ENCODE measurements at places on chromosomes 12 and 14. TPM values are rescaled to one million over a fixed set of nuclear protein-coding genes. Genes with fewer than 3 reads are reported as not detected.

MORN3 gene
- 0.88 TPM for total RNA-seq

SPX gene
- total RNA-seq = 33.4 TPM

PRORP gene
- total RNA-seq = 22.8 TPM

IL23A gene
- total RNA-seq = 0.32 TPM

RHNO1 gene
- 32.1 TPM for total RNA-seq

AVPR1A gene
- not detected for total RNA-seq

MSI1 gene
- 0.29 TPM for total RNA-seq

DNA sequence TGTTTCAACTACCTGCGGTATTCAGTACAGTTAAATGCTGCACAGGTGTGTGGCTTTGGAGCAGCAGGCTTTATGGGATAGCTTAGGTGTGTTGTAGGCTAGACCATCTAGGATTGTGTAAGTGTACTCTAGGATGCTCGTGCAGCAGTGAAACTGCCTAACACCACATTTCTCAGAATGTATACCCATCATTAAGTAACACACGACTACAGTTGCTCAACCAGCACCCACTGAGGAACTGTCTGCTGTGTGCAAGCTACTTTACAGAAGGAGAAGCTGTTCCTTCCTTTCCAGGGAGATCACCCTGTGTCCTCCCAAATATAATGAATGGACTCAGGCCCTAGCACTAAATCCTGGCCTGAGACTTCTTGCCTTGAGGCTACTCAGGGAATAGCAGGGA lies 94.8 kb downstream of the SLC24A4 start:
- no peak for DNase-seq

- DNase-seq = no peak
These were observed 604 bp downstream of the EEA1 start for GRCh38 chr12:92928421-92928961.

DNA sequence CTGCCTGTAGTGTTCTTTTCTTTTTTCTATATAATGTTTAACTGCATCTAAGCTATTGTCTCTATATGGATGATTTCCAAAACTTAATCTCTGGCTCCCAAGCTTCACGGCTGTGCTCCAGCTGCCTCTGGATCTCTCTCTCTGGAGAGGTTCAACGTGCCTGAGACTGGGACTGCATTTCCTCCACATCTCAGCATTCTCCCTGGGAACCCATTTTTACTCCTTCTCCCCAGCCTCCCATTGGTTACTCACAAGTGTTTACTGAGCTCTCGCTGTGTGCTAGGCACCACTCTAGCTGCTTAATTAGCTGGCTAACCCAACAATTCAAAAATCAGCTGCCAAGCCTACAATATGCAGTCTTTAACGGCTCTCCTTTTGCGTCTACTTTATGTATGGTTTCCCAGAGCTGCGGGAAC lies 34.7 kb downstream of the FBXL14 start:
- DNase-seq = no peak

DNA sequence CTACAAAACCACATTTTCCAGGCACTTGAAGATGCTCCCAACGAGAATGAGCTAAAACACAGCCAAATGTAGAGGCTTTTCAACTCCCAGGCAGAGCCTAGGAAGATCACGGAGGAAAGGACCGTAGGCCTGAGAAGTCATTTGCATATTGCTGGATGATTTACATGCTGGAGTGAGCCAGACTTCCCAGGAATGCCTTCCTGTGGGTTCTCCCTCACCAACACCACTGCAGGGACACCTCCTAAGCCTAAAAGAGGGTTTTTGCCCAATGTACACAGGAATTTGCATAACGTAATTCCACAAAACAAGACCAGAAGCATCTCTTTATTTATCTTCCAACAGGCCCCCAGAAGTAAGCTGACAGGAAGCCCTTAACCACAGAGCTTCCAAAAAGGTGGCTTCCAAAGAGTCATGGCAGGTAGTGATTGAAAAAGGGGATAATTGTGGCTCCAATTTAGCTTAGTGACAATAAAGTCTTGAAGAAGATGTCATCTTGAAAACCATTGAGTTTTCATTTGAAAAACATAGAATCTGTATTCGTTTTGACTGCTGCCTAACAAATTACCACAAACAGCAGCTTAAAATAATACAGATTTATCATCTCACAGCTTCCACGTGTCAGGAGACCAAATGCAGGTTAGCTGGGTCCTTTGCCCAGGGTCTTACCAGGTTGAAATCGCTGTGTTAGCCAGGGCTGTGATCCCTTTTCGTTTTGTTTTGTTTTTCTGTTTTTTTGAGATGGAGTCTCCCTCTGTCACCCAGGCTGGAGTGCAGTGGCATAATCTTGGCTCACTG lies 116.2 kb downstream of the EGLN3 start:
- no peak for DNase-seq

- DNase-seq = no peak
These were observed 23.1 kb upstream of the NID2 start for GRCh38 chr14:52091928-52092327.

GRCh38 chr14:76134231-76134630 lies 17.5 kb upstream of the GPATCH2L start:
- DNase-seq = no peak

DNA sequence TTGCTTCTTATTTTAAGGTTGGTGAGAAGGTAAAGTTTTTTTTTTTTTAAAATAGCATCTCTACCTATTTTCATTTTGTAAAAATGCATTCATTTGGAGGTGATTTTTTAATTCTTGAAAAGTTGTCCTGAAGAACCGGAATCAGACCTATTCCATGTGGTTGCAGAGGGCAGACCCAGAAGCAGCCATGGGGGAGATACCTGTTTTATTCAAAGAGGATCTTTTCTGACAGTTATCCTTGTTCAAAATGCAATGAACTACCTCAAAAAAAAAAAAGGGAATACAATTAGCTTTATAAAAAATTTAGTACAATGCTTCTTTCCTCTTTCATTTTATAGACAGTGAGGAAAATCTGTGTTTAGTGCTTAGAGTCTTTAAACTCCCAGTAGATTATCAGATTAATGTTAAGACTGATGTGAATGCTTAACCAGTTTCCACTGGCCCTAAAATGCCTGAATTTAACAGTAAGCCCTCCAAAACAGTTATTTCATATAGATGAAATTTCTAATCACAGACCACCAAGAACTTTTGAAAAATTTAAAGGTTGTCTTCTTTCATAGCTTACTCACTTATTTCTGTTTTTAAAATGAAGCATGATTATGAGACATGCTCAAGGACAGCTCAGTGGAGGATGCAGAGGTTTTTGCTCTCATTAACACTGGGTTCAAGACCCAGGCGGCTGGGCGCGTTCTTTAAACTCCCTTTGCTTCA lies 8.6 kb upstream of the NEMF start:
- DNase-seq = no peak

DNA sequence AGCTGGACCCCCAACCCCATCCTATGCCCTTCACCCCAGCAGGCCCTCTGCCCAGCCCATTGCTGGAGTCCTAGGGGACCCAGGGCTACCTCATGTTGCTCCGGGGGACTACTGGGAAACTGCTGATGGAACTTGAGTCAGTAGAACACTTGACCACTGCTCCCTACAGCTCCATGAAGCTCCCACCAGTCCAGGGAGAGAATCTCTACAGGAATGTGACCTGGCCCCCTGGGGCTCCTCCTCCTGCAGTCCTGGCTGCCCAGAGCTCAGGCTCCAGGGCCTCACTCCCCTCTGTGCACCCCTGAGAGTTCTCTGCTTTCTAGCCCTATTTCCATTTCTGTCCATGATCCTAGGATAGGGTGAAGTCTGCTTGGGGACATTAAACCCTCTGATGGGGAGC lies 10.8 kb upstream of the AQP2 start:
- DNase-seq = no peak

DNA sequence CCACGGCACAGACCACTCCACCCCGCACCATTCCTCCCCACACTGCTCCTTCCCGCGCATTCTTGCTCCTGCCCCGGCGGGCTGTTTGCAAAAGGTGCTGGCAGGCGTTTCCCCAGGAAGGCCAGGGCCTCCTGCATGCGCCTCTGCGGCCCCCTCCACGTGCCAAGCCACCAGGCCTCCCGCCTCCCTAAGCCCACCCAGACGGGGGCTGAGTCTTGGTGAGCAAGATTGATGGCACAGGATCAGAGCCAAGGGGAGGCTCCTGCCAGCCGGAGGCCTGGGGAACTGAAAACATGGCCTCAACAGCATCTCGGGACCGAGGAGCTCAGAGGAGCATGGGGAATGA lies 328.3 kb upstream of the DIO3 start:
- DNase-seq = no peak

DNA sequence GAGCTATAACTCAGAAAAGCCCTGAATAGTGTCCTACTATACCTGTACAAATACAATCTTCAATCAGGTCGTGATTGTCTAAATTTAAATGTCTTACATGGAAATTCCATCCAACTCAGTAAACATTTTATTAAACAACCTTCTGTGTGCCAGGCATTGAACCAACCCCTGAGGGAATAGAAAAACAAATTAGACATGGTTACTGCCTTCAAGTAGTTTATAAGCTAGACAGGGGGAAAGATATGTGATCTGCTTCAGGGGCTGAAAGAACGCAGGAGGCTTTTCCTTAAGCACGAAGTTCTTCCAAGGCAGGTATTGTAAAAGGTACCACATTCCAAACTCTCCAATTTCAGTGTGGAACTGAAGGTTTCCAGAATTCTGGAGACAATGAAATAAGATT lies 39.7 kb upstream of the STAB2 start:
- DNase-seq = no peak

DNA sequence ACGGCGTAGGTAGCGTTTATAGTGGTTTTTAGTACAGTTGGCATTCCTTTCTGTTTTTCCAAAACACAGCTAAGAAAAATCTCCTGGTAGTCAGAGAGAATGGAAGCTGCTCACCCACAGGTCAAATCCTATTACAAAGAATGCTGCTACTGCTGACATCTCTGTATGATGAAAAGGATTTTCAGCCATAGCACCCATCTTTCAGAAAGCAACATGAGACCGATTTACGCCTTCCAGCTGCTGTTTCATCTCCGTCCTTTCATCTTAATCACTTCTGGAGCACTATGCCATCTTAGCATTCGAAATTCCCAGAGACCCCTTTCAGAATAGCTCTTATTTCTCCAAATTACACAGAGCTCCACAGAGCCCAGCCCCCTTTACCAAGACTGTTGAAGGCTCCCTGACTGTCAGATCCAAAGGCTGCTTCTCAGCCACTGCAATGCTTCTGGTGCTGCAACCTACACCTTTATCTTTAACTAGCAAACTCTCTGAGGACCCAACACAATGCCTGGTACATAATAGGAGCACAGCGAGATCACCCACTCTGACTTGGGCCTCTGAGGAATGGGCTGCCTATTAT lies 211.8 kb downstream of the NEDD1 start:
- DNase-seq = no peak

- DNase-seq = no peak
These were observed 62.6 kb downstream of the SMUG1 start for GRCh38 chr12:54126029-54126695.

GRCh38 chr14:60710494-60710893 lies 13.7 kb downstream of the SIX4 start:
- DNase-seq = no peak

- no peak for DNase-seq
These were observed 21.1 kb upstream of the CERS5 start for GRCh38 chr12:50188241-50188781.

Measured in Caki2 (cell line).